ENCODE measurements at places on chromosomes 4 and X.

DNA sequence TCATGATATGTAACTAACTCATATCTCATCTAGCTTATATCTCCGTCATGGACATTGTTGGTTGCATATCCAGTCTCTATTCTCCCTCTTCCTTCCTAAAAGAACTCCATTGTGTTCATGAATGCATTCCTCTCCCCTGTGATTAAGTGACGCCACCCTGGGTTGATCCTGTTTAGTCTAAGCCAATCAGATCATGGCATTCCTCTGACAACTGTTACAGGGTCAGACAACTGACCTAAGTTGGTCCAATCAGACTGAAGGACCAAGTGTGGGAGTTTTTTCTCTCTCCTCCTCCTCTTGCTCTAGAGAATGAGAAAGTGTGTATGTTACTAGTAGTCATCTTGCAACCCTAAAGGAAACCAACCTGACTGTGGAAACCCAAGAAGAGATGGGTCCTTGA is 3.6 kb downstream of the APOO start:
- no peak for DNase-seq

DNA sequence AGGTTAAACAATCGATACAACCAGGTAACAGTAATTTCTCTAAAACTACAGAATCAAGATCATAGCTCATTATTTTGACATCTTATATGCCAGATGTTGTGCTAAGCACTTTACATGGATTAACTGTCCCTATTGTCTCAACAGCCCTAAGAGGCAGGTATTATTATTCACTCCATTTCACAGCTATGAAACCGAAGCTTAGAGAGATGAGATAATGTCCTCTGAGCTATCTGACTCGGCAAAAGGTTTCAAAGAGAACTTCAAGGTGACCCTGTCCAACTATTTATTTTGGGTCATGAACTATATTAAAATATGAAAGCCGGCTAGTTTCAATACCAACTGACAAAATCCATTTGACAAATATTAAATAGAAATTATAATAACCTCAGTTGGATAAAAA is 10.3 kb downstream of the SLC25A5 start:
- DNase-seq, result no peak

DNA sequence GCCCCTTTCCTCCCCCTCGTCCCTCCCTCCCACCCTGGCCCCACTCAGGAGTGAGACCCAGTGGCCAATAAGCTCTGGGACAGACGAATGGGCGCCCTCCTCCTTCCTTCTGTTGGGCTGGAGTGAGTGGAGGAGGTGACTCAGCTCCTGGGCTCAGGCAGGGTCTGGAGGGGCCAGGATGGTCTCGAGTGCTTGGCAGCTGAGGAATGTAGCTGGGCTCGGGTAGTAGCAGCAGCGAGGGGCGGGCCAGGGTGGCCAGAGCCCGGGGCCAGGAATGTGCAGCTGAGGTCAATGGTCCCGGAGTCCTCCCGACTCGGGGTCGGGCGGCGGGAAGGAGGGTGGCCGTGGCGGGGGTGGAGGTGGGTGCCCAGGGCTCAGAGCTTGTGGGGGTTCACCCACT is 15.0 kb downstream of the G6PD start:
- no peak for DNase-seq

GRCh38 chr4:26613237-26613636 is 29.4 kb downstream of the TBC1D19 start:
- DNase-seq, result no peak

- peak; percentile 48 for DNase-seq
These were observed 13.0 kb downstream of the EXOC1 start for GRCh38 chr4:55866290-55866907.

- DNase-seq, result no peak
These were observed at the start of gene SLITRK2 for GRCh38 chrX:145817331-145818185. Gene SLITRK2 (plus strand): TSS chrX:145817829. CDS start chrX:145822426, 4,597 bp downstream.

Data from AML-193 (cell line).